ENCODE measurements at places on chromosomes 11 and 22.

DNA sequence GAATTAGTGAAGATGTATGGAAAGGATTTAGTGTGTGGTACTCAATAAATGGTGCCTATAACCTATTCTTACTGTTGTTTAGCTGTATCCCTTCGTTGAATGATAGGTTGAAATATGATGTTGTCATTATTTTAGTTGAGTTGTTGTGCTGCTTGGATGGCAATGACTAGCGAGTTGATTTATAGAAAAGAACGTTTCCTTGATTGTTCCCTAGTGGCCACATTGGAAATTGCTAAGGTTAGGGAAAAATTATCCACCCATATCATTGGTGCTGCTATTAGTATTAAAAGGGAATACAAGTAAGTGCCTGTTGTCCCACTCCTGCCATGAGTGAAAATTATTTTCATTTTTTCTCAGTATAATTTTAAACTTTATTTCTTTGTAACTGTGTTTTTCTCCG is 14.5 kb downstream of the EMSY start:
- no peak for DNase-seq

GRCh38 chr22:35092406-35092805 is 26.4 kb downstream of the ISX start:
- no peak for DNase-seq

DNA sequence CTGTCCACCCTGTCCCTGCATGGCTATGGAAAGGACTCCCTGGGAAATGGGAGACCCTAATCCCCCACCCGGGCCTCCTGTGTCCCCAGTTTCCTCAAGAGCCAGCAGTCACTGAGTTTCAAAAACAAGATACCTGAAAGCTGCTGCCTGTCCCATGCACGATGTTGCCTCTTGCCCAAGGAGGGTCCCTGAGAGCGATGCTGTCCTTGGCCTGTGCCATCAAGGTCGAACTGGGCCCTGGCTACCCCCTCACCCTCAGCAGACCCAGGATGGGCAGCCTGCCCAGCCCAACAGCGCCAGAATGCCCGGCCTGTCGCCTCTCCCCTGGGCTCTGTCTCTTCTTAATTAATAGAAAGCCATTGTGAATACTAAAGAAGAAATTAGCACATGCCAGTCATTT is 104.5 kb upstream of the LMO1 start:
- no peak for DNase-seq

GRCh38 chr11:69832561-69833413 is 13.6 kb upstream of the FGF3 start:
- no peak for DNase-seq

DNA sequence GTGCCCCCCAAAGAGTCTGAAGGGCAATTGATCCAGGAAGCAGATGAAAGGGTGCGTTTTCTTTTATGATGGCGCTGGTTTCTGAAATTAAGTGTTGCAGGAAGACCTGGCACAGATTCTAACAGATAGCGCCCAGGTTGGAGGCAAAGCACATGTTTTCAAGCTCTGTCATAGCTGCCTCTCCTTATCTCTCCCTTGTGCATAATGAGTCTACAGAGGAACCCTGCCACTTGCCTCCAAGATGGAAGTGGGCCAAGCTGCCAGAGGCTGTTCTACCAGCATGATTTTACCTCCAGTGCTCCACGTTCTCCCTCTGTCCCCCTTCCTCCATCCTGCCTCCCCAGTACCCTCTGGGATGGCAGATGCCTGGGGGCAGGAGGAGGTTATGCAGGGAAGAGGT is 30.0 kb upstream of the TLCD5 start:
- no peak for DNase-seq

GRCh38 chr22:35648066-35649025 is at the start of gene APOL6:
TSS of gene APOL6 (plus strand) at chr22:35648446. CDS start at chr22:35656426, 7,980 bp downstream.
- peak; percentile 32 for DNase-seq

DNA sequence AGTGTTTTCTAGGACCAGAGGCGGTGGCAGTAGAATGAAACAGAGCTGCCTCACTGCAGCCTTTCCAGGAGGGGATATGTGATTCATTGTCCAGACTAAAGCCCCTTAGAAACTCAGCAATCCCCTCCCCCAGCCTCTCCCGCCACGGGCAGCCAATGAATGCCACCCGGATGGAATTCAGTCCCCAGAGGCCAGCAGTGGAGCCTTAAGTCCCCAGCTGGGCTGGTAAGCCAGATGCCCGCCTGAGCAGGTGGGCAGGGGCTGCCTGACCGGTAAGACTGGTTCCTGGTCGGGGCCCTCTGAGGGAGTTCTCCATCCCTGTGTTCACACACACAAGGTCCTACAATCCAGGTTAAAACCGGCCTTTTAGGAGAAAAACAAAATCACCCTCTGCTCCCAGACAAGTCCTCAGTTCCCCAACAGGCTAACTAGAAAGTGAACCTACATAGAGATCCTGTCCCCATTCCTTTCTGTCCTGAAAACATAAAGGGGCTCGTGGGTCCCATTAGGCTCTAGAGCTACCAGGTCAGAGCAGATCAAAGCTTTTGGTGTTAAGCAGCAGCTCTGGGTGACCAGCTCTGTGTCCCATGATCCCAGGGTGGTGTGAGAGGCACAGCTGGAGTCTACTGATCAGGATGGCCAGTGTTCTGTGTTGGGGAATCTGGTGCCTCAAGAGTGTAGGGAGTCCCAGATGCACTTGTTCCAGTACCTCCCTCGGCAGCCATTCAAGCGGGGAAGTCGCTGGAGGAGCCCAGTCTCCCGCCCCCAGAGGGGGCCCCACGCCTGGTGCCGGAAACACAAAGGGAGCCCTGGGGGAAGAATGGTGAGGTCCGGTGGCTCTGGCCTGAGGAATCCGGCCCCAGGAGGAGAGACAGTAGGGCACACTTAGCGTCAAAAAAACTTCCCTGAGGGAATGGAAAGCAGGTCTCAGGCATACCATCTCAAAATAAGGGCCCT is 2.6 kb downstream of the PATZ1 start:
- DNase-seq, result peak; percentile 52

DNA sequence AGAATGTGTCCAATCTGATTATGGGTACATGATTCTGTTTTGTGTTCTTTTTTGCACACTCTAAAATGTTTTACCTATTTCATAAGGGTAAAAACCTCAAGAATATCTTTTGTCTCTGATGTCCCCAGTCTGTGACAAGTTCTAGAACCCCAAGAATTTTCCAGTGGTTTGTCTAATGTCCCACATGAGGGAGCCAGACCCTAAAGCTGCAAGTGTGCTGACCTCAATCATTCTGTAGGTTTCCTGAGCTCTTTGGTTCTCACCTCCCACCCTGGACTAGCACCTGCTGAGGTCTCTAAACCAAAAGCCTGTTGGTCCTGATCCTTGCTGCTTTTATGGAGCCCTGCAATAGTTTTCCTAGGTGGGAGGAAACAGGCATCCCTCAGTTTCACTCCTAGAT is 149.8 kb upstream of the MPPED2 start:
- no peak for DNase-seq

DNA sequence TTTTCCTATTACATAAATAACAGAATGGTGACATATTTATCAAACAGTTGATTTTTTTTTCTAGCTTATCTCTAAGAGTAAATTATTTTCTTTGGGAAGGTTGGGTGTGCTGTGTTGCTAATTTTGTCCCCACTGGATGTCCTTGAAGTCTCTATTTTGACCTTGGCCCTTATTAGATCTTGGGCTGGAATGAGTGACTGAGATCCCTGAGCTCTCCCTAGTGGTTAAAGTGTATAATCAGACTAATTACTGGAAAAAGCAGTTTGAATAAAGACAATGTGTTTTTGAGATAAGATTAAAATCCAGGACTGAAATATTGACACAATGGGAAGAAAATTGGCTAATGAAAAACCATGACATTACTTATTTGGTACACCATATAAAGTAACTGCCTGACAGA is 56.1 kb downstream of the AASDHPPT start:
- DNase-seq, result no peak

GRCh38 chr11:69950621-69951020 is 127.5 kb upstream of the ANO1 start:
- DNase-seq, result no peak

GRCh38 chr11:115501893-115502589 is 2.2 kb downstream of the CADM1 start:
- peak; percentile 60 for DNase-seq

GRCh38 chr22:42169055-42169469 is 38.5 kb upstream of the CYP2D6 start:
- no peak for DNase-seq

All from DMS79 (cell line).